Glomerular endothelial cell (primary cell): ENCODE measurements at places on chromosomes 11 and 22.

DNA sequence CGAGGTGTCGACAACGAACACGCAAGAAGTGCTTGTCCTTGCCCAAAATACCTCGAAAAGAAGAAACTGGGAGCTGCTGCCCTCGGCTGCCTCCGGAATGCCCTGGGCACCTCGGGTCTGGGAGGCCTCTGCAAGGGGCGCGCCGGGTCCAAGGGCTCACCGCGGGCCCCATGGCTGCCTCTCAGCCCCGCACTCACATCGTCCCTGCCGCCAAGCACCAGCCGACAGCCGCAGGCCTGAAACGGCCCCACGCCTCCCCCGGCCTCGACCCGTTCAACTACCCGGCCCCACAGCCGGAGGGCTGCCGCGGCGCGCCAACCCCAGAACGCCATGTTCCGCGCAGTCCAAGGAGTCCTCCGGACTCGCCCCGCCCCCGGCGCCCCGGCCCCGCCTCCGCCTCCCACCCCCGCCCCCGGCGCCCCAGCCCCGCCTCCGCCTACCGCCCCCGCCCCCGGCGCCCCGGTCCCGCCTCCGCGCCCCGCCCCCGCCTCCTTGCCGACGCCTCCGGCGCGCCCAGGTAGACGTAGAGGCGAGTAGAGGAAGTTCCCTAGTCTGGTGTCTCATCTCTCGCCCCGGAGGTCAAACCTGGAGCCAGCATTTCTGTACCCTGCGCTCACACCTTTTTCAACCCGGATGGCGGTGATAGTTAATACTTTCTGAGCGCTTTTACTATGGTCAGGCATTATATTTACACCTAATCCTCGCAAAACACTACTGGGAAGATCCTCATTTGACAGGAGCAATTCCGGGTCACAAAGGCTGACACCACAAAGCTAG, at the start of gene SIRT3:
Gene SIRT3 (minus strand): TSS at position 346 of the 777 bp plus-strand sequence. CDS start 14 bp downstream, at position 332.
- no peak for DNase-seq

DNA sequence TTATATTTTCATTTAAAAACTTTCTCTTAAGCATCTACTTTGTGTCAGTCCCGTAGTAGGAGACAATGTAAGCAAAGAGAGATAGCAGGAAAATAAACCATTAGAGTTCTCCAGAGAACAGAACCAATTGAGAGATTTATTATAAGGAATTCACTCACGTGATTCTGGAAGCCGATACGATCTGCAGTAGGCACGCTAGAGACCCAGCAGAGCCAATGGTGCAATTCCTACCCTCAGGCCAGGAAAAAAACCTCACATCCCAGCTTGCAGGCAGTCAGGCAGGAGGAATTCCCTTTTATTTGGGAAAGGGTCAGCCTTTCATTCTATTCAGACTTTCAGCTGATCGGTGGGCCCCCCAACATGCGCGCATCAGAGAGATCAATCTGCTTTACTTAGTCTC, 7.3 kb upstream of the PLEKHA7 start:
- DNase-seq, result no peak

DNA sequence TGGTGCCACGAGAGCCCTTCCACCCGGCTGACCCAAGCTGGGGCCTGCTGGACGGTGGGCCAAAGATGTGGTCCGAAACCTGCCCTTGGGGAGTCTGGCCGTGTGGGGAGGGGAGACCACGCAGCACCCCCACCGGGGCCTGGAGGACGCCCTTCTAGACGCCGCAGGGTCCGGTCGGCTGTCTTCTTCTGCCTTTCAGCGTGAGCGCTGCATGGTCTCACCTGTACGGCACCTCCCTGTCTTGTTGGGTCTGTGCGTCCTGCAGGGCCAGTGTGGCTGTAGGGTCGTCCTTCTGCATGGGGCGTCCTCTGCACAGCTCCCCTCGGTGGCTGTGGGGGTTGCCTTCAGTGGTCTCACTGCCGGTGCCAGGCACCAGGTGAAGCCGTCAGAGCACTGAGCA, 2.8 kb downstream of the BRSK2 start:
- DNase-seq, result no peak

DNA sequence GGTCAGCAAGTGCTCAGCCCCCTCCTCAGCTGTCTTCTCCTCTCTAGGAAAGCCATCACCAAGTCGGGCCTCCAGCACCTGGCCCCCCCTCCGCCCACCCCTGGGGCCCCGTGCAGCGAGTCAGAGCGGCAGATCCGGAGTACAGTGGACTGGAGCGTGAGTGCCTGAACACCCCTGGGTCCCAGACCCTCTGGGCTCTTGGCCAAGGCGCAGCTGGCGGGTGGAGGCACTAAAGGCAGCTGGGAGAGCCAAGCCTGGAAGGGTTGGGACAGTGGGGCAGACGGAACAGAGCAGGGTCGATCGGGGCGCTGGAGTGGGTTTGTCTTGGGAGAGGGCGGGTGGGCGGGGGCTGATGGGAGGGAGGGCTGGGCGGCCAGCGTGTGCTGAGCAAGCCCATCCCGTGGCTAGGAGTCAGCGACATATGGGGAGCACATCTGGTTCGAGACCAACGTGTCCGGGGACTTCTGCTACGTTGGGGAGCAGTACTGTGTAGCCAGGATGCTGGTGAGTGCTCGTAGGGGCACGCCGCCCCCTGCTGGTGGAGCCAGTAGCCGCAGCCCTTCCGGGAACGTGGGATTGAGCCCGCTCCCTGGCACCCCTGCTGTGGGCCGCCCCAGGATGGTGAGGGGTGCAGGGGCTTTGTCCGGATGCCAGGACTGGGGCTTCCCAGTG, 14.1 kb upstream of the MDK start:
- no peak for DNase-seq

- no peak for DNase-seq
Measured at GRCh38 chr11:27894552-27894951, 194.3 kb upstream of the BDNF start.

DNA sequence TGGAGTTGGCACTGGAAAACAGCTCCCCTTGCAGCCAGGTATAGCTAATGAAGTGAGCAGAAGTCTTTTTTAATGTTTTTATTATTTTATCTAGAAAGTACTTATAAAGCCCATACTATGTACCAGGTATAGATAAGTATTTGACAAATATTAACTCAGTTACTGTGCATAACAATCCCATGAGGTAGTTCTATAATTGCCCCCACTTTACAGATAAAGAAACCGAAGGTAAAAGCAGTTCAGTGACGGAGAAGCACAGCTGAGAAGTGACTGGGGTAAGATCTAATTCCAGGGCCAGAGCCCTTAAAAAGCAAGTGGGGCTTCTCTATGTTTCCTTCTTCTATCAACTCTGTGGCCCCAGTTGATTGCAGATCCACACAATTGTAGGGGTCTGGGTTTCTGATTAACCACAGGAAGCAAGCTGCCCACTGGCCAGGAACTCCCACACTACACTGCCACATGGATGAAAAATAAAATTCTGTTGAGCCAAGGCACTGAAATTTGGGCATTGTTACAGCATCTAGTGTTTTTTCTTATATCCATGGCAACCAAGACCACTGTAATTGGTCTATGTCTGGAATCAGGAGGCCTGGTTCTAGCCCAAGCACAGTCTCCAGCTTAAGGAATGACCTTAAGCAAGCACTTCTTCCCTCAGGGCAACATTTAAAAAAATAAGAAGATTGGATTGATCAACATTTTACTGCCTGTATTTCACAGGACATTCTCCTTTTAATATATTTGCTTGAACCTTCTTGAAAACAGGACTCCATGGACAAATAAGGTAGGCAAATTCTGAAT, 55.3 kb upstream of the TEAD1 start:
- DNase-seq, result no peak

GRCh38 chr11:111843661-111844060, 27.7 kb downstream of the ALG9 start:
- DNase-seq, result no peak

- no peak for DNase-seq
Measured at GRCh38 chr11:47248304-47248663, 330 bp downstream of the ACP2 start.

DNA sequence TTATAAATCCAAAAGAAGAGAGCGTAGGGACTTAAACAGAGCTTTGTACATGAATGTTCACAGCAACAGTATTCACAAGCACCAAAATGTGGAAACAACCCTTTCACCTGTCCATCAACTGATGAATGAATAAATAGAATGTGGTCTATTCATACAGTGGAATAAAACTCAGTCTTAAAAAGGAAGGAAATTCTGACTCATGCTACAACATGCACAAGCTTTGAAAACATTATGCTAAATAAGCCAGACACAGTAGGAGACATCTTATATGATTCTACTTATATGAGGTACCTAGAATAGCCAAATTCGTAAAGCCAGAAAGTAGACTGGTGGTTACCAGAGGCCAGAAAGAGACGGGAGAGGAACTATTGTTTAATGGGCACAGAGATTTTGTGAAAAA, 74.3 kb downstream of the SHANK2 start:
- DNase-seq, result no peak

DNA sequence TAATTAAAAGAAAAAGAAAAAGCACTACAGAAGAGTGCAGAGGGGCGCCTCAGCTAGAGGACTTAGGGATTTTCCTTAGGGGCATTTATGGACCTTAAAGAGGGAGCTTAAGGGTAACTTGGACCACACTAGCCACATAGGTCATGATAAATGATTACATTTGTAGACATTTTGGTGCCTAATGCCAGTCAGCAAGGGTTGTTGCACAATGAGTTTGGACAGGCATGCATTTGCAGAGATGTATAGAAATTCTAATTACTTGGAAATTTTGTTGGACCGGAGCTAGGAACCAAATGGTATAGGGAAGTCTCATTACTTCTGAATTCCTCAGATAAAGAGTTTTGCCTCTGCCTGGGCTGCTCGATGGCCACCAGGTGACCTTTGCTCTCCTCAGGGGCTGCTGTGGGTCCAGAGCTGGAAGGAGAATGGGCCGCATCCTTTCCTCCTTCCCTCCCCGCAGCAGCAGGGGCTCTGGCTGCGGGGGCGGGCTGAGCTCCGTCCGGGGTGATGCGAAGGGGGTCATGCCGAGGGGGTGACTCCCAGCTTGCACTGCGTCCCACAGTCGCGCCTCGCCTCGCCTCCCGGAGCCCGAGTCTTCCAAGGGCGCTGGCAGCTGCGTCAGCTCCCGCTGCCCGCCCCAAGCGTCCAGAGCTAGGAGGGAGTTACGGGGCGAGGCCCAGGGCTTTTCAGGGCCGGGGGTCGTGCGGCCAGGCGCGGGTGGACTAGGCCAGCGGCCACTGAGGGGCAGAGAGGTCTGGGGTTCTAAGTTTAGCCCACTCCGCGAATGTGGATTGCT, 20.3 kb upstream of the MALAT1 start:
- no peak for DNase-seq

- no peak for DNase-seq
Measured at GRCh38 chr11:111938687-111939160, 1.6 kb downstream of the DIXDC1 start.

- peak; percentile 87 for DNase-seq
Measured at GRCh38 chr11:45025716-45026492, 75.2 kb upstream of the TP53I11 start.

DNA sequence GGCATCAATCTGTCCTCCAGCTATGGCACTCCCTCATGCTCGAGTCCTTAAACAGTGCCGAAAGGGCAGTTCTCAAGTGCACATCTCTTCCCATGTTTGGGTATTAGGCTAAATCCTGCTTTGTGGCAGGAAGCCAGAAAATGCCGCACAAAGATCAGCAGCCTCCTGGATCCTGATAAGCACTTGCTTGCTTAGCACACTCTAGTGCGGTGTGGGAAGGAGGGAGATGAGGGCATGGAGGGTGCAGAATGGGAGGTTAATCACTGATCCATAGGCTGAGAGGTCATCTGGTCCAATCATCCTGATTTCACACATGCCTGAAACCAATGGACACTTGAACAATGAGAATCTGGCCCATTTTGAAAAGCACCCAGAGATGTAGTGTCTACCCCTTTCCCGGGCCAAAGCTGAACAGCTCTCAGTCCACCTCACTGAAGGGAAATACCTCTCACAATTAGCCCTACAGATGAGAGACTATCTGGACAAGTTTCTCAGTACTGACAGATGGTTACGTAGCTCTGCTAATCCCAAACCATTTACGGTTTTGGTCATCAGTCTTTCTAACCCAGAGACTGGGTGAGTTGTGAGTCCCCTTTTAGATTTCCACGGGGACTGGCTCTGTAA, 29.8 kb upstream of the CHRM4 start:
- DNase-seq, result no peak

DNA sequence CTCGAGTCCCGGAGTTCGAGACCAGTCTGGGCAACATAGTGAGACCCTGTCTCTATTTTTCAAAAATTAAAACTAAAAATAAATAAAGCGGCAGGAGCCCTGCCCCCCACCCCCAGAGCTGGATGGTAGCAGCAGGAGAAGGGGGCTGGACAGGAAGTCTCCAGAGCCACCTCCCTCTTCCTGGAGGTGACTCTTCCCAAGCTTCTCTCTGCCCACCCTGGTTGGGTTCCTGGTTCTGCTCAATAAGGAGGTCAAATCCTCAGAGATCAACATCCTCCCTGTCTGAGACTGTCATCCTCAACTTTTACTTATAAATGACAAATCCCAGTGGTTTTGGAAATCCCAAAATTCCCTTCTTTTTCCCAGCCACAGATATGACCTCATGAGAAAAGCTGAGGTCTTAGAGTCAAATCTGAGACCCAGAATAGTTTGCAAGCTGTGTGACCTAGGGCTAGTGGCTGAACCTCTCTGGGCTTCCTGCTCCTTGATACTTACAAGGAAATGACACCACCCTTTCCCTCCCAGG, 987 bp downstream of the C1QTNF6 start:
- DNase-seq, result no peak

DNA sequence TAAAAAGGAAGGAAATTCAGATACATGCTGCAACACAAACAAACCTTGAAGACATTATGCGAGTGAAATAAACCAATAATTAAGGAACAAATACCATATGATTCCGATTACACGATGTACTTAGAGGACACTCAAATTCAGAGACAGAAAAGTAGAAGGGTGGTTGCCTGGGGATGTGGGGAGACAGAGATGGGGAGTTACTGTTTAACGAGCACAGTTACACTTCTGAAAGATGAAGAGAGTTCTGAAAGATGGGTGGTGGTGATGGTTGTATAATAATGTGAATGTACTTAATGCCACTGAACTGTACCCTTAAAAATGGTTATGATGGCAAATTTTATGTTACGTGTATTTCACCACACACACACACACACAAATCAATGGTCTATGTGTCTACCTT, 14.7 kb downstream of the ZBTB44 start:
- no peak for DNase-seq

DNA sequence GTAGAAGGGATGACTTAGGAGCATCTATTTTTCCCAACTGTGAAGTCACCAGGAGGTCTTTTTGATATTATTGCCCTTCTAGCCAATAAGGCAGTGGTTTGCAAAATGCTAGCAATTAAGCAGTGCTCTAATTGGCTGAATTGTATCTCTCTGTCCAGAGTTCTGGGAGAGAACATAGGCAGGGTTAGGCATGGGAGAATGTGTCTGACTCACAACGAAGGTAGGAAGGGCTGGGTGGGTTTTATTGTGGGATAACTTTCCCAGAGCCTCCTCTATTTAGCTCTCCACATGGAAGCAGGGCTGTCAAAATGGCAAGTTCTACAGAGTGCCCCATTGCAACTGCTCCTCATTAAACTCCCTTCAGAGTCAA, 415.9 kb upstream of the CADM1 start:
- DNase-seq, result no peak

- DNase-seq, result no peak
Measured at GRCh38 chr11:60981515-60981914, 10.0 kb downstream of the CD6 start.

DNA sequence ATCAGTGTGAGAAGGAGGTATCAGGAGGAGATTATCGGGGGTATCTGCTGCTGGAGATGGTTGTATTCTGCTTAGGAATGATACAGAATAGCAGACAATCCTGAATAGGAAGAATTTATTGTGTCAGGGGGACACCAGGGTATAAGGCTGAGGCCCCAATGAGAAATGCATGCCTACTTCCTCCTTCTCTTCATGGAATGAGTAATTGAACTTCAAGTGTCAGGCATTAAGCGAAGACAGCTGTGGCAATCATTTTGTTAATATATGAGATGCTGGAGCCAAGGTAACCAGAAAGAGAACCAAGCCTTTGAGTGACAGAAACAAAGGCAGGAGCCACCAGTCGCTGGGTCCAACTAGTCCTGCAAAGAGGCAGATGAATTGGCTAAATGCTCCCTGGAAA, 49.1 kb downstream of the KIRREL3 start:
- no peak for DNase-seq
